ENCODE measurements at places on chromosomes 16 and 17.

- DNase-seq: no peak
Measured at GRCh38 chr16:88303890-88304819, 78.6 kb upstream of the ZNF469 start.

DNA sequence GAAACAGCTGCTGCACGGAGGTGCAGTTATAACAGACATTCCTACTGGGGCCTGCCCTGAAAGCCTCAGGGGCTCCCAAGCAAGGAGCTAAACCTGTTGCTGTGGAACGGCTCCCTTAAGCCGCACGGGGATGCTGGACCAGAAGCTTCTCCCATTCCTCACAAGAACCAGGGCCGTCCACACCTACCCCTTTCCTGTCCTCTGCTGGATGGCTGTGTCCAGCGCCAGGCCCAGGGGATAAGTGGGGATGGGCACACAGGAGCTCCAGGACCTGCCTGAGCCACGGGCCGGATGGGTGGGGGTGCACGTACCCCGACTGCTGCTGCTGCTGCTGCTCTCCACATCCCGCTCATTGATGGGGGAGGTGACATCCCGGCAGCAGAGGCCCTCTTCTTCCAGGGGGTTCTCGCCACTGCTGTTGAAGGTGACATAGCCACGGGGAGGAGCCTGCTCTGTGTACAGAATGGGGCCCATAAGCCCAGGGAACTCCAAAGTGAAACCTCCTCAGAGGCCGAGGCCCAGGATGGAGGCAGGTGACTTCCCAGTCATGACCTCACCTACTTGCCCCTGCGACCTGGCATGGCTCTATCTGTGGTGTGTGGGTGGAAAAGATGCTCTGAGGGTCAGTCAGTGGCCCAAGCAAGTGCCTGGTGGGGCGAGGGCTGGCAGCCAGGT, 8.6 kb downstream of the NUDT16L1 start:
- DNase-seq: no peak

DNA sequence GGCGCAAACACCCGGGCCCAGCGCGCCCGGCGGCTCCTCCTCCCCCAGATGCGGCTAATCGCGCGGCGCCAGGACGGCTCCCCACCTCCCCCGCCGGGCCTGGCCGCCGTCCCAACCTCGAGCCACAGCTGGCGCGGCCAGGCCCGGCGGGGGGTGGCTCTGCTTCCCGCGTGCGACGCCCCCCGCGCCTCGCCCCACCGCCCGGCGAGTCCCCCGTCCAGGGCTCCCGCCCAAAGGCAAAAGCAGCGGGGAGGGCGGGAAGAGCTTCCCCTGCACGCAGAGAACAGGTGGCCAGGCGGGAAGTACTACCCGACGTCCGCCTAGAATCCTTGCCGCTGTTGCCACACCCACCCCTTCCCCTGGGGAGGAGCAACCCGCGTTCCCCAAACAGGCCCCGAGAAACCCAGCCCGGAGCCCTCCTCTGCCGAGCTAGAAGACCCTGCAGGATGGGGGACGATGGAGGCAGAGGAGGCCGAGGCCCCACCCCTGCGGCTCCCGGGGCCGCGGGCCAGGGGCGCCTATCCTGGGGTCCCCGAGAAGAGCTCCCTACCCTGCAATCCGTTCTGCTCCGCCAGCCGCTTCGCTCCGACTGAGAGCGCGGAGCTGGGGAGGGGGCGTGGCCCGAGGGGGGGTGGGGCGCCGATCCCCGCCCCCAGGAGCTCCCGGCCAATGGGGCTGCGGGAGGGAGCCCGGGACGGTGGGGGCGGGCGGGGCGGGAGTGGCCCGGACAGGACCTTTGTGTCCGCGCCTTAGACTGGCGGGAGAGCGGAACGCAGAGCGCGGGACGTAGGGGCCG, at the start of gene CARHSP1:
Gene CARHSP1 (minus strand): TSS at position 591 of the 796 bp plus-strand sequence. CDS start 9,678 bp downstream, outside the sequence.
- peak; percentile 54 for DNase-seq

- DNase-seq: no peak
Measured at GRCh38 chr16:81547194-81547938, 102.8 kb downstream of the CMIP start.

Data from stimulated activated CD4-positive, alpha-beta T cell treated with anti-CD3 and anti-CD28 coated beads, TNF-alpha, amount 100 ng/mL, for 4 hours (primary cell).